Epithelial cell of prostate (primary cell): ENCODE measurements at places on chromosomes 4 and X.

GRCh38 chrX:146055733-146056132 lies 238.1 kb downstream of the SLITRK2 start:
- no peak for DNase-seq

DNA sequence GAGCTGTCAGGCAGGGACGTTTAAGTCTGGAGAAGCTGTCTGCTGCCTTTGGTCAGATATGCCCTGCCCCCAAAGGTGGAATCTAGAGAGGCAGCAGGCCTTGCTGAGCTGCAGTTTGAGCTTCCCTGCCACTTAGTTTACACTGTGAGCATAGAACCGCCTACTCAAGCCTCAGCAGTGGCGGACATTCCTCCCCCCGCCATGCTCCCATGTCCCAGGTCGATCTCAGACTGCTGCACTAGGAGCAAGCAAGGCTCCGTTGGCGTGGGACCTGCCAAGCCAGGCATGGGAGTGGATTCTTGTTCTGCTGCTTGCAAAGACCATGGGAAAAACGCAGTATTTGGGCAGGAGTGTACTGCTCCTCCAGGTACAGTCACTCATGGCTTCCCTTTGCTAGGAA lies 24.3 kb downstream of the PLK4 start:
- no peak for DNase-seq

DNA sequence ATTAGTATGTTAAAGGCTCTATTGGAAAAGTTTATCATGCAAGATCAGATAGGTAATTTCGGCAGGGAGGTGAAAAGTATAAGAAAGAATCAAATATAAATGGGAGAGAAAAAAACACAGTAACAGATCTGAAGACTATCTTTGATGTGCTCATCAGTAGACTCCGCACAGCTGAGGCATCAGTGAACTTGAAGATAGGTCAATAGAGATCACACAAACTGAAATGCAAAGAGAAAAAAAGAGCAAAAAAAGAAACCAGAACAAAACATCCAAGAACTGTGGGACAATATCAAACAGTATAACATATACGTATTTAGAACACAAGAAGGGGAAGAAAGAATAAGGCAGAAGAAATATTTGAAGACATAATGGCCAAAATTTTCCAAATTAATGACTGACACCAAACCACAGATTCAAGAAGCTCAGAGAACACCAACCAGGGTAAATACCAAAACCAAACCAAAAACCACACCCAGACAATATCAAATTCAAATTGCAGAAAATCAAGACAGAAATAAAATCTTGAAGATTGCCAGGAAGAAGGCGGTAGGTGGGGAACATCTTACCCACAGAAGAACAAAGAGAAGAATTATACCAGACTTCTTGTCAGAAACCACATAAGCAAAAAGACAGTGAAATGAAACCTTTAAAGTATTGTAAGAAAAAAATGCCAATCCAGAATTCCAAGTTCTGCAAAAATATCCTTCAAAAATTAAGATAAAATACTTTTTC lies 29.1 kb downstream of the PFKFB1 start:
- DNase-seq = no peak

DNA sequence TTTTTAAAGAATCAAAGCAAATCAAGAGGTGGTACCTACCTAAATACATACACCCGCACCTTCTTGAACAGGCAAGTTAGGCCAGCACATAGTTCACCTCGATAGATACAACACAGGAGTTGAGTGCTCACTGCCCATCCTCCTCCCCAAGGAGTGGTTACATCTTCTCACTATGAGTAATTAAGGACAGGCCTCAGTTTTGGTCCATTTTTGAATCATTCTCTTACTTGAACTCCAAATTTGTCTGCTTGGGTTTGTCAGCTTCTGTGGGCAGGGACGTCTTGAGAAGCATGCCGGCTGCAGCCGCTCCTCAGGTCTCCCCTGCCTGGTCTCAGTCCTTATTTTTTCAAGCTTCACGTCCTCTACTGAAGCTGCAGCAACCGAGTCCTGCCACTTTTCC lies 190.6 kb upstream of the RBPJ start:
- DNase-seq = no peak

- DNase-seq = no peak
These were observed 98.2 kb upstream of the PRKX start for GRCh38 chrX:3811331-3812311.

GRCh38 chr4:78809928-78810835 lies 34.0 kb downstream of the BMP2K start:
- DNase-seq = no peak

GRCh38 chr4:98484031-98484430 lies 174.4 kb downstream of the TSPAN5 start:
- DNase-seq = peak; percentile 46

DNA sequence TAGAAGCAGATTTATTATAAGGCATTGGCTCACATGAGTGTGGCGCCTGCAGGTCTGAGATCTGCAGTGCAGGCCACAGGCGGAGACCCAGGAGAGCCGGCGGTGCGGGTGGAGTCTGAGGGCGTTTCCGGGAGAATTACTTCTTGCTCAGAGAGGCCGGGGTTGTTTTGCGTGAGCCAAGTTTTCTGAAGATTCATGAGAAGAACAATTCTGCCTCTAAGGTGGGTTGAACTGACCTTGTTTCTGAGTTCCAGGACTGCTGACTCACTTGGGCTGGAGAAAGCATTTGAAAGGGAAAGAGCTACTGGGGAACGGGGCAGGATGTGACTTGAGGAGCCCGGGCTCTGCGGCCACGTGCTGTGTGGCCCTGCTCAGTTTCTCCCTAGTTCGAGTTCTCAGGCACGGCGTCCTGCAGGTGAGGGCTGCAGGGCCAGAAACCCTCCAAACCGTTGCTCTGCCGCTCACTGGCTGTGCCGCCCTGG lies 36.7 kb upstream of the SORCS2 start:
- peak; percentile 3 for DNase-seq

DNA sequence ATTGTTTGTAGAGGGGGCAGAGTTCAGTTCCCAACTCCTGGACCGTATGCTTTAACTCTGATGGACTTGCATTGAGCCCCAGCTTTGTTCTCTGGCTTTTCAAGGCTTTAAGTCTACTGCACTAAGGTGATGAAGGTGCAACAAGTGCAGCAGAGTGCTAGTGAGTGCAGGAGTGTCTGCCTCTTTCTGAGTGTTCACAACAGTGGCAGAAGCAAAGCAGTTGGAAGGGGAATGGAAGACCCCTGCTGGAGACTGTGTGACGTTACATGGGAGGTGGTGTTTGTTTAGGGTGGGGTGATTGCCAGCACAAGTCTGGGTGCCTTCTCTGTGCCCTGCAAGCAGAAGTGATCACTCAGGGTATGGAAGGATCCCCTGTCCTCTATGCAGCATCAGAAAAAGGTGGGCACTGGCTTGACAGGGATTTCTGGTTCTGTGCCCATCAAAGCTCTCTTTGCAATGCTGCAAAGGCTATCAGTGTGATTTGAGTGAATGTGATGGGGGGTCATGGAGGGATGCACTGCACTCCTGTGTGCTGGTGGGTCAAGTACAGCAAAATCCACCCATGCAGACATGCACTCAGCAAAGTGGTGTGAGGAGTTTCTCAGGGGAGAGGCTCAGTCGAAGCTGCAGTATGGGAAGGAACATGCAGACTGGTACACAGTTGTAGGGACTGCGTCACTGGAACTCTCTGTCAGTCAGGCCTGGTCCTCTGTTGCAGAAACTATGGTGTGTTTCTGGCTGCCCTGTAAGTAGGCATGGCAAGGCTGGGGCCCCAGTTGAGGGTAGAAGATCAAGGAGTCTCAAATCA lies 70.9 kb upstream of the UGT2B7 start:
- no peak for DNase-seq

DNA sequence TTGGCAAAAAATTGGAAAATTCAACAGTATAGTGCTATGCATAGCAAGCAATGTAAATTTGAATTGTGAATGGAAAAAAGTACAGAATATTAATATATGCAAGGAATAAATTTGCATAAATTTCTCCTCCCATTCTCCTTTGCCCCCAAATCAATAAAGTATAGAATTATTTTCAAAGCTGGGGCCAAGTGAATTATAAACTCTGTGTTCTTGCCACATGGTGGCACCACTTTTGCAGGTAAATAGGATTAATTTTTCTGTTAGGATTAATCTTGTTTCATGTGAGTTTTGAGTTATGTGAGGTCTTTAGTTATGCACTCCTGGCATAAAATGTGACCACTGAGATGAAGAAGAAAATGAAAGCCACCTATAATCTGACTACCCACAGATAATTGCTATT lies 19.9 kb downstream of the COPS4 start:
- DNase-seq = no peak

GRCh38 chrX:20280938-20281337 lies 14.2 kb upstream of the RPS6KA3 start:
- DNase-seq = no peak

- DNase-seq = no peak
These were observed 26.9 kb downstream of the ARFIP1 start for GRCh38 chr4:152806501-152807125.

GRCh38 chrX:67545893-67546495 lies 2.2 kb downstream of the AR start:
- DNase-seq = no peak

- DNase-seq = no peak
These were observed 44.5 kb upstream of the ATXN3L start for GRCh38 chrX:13364230-13364857.

DNA sequence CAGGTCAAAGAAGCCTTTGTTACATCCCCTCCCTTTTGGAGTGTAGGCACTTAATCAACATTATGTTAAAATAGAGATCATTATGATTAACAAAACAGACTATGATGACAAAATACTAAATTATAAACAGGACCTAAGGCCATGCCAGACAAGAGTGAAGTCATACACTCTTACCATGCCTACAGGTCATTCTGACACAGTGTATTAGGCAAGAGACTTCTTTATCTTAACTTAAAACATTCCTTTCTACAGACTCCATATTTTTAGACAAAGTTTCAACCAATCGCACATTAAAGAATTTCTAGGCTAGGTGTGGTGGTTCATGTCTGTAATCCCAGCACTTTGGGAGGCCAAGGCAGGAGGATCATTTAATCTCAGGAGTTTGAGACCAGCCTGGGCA lies 128.6 kb upstream of the SLC34A2 start:
- DNase-seq = no peak

DNA sequence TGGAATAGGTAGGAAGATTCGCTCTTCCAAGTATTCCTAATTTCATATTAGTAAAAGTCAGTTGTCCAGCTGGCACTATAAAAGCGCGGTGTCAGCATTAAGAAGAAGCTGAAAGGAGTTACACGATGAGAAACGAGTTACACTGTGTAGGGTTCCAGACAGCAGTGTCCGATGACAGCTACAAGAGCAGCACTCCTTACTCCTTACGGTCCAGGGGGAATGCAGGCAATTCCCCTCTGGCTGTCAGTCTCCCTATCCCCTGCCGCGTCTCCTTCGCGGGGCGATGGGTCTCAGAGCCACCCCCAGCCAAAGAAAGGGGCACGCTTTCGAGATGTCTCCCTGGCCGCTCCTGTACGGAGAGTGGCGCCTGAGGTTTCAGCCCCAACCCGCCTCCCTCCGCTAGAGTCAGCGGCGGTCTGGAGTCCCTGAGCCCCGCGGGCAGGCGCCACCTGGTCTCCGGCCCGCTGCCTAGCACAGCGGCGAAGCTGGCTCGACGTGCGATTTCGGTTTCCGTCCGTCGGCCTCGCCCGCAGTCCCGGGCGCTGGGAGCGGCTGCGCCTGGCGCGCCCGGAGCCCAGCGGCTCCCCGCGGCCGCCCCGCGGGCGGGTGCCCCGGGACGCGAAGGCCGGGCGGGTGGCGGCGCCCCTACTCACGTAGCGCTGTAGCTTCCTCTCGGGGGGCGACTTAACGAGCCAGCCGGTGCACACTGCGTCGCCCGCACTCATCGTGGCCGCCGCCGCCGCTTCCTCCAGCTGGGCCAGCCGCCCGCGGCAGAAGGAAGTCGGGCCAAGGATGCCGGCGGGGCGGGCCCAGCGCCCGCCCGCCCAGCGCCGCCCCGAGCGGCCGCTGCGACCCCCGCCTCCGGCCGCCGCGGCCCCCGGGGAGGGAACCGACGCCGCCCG lies at the start of gene GAB3:
TSS of gene GAB3 (minus strand) at position 777 of the 902 bp plus-strand sequence. CDS start at position 725, 52 bp downstream.
- no peak for DNase-seq

DNA sequence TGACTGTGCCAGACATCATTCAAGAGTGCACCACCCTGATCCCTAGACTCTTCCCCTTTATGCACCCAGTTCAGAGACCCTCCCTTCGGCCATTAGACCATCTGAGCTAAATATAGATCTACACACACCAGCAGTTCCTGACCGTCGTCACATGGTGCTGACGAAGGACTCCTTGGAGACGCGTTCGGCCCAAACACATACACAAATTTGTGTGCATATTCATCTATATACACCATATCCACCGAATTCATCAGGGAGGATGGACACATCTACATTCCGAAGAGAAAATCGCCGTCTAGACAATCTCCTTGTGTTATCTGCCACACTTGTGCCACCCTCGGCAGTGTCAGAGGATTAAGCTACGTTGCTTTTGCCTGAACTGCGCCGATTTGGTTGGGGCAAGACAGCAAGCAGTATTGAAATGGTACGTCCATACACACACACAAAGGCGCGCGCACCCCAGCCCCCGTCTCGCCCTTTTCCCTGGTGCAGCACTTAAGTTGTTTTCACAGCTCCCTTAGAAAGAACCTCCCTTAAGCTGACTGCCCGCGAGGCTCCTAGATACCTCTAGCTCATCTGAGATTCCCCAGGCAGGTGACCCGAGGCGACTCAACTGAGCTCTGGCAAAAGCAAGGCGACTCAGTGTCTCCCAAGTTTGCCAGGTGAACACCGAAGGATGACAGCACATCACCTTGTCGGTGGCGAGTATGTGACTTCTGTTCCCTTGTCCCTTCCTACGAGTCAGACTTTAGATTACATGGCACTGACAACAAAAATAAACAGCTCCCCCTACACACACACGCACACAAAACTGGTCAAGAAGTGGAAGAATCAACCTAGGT lies 1.0 kb downstream of the RASGEF1B start:
- DNase-seq = no peak

- DNase-seq = no peak
These were observed 216.4 kb upstream of the GYPA start for GRCh38 chr4:144356941-144357381.

DNA sequence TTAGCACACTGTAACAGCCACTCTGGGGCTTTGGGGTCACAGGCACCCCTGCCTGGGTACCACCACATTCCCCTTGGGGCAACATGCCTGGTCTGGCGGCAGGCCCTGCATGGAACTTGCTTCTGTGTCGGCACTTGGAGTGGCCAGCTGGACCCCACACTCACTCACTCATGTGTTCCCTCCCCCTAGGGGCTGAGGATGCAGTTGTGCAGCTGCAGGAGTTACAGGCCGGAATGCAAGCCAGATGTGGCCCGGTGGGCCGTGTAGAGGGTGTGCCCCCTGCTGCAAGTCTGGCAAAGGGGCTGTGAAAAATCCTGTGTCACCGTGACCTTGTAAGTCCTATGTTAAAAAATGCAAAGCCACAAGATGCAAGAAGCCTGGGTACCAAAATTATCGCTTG lies 34.2 kb downstream of the ATXN3L start:
- no peak for DNase-seq
